ENCODE measurements at places on chromosomes 2 and 18.
A peak's percentile ranks its signal among the peaks of the same experiment; 100 is the strongest.

- DNase-seq = no peak
Measured at GRCh38 chr2:81481242-81481993, 1176.9 kb upstream of the LRRTM1 start.

GRCh38 chr2:214100488-214100887, 310.4 kb upstream of the VWC2L start:
- no peak for DNase-seq

DNA sequence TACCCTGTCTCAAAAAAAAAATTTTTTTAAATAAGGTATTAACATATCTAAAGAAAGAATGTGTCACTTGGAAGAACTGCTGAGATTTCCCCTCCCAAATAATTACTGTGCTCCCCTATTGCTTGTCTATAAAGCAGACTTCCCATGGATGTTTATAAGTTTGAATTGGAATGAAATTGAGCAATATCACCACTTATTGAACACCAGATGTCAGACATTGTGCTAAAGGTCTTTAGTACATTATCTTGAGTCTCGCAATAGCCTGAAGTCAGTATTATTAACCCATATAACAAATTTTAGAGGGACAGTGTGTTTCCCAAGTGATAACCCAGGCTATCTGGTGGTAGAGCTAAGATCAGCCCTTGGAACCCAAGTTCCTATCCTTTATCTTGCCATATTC, 102.9 kb upstream of the MSH2 start:
- no peak for DNase-seq

GRCh38 chr2:219073413-219074129, 12.8 kb upstream of the IHH start:
- peak; percentile 67 for DNase-seq

GRCh38 chr2:1754461-1755170, 10.3 kb upstream of the PXDN start:
- DNase-seq = no peak

DNA sequence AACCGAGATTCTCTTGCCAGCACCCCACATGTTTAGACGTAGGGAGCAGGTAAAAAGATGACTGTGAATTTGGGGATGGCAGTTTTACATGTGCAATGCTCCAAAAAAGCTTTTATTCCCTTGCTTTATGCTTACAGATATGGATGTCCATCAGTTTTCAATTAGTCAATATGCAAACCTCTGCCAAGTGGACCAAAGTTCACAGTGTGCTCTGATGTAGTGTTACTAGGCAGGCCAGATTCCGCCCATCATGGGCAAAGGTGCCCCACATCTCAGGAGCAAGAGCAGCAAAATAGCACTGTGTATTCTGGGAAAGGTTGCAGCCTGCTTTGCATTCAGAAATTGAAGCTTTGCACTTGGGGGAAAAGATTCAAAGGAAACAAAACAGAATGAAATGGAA, 329.7 kb upstream of the ZEB2 start:
- DNase-seq = no peak

DNA sequence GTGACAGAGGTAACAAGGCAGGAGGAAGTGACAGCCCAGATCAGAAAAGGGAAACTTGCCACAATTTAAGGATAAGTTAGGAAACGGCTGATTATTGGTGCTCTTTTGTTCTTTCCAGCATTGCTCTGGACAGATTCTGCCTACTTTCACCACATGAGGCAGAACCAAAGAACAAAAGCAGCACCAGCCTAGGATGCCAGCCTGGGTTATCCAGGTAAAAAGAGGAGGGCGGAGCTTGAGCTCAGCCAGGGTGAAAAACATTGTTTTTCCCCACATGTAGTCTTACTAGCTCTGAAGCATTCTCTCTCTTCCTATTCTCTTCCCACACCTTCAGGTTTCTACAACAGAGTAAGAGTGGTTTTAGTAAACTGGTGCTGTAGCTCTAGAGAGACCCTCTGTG, 300.5 kb downstream of the TMX3 start:
- no peak for DNase-seq

DNA sequence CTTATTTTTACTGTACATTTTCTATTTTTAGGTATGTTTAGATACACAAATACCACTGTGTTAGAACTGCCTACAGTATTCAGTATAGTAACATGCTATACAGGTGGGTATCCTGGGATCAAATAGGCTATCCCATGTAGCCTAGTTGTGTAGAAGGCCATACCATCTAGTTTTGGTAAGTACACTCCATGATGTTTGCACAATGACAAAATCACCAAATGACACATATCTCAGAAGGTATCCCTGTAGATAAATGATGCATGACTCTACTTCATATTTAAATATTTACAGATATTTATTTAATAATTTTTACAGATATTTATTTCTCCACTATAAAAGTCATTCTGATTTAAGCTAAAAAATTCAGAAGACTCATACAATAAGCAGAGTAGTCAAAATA, 233.8 kb upstream of the OSR1 start:
- no peak for DNase-seq

GRCh38 chr2:190545555-190546385, 11.2 kb upstream of the NEMP2 start:
- no peak for DNase-seq
